ENCODE measurements at places on chromosomes 7 and 10. TPM values are rescaled to one million over a fixed set of nuclear protein-coding genes. Genes with fewer than 3 reads are reported as not detected.

The SPDYE2 gene
- total RNA-seq = not detected

DNA sequence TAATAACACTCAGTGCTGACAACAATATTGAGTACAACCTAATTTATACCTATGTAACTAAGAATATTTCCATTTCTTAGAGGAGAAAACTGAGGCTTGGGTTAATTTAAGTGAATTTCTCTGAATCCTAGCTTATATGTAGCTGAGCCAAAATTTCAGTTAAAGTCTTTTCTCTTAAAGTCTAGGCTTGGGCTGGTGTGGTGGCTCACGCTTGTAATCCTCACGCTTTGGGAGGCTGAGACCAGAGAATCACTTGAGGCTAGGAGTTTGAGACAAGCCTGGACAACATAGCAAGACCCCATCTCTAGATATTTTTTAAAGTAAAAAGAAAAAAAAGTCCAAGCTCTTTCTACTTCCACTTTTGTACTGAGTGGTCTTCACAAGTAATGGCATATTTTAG, 92.1 kb downstream of the CUL1 start:
- no peaks in the 10 kb centered on the region for H3K4me1 ChIP-seq
- no peak overlapping the region for H3K4me3 ChIP-seq
- H3K27me3 ChIP-seq = no peaks in the 10 kb centered on the region
- no peak overlapping the region for H3K27ac ChIP-seq
- peaks cover 89% of the 10 kb centered on the region for H3K36me3 ChIP-seq

GRCh38 chr10:27388761-27389399, 115.2 kb upstream of the RAB18 start:
- no peaks in the 10 kb centered on the region for H3K36me3 ChIP-seq
- no peak overlapping the region for H3K4me3 ChIP-seq
- no peak for DNase-seq
- no peak overlapping the region for H3K27ac ChIP-seq
- H3K4me1 ChIP-seq = no peaks in the 10 kb centered on the region

- no peaks in the 10 kb centered on the region for H3K4me1 ChIP-seq
- H3K27ac ChIP-seq = no peak overlapping the region
- no peak for DNase-seq
- H3K4me3 ChIP-seq = no peak overlapping the region
- H3K36me3 ChIP-seq = no peaks in the 10 kb centered on the region
- no peaks in the 10 kb centered on the region for H3K27me3 ChIP-seq
Measured at GRCh38 chr7:45988405-45989057, 67.5 kb upstream of the IGFBP3 start.

All from H9 (cell line).